Temporal lobe (tissue), 4 donors: ENCODE measurements at places on chromosomes 3 and 15. TPM values are rescaled to one million over a fixed set of nuclear protein-coding genes. Genes with fewer than 3 reads are reported as not detected.

The CCDC71 gene
- total RNA-seq: 13.0 TPM

The ARL6IP5 gene
- total RNA-seq: 47.2 TPM

The SLC51A gene
- total RNA-seq: 0.49 TPM

The CHST14 gene
- 2.0 TPM for total RNA-seq

The TRIM71 gene
- total RNA-seq: 2.5 TPM

The PROS1 gene
- total RNA-seq: 7.6 TPM

The MAPKBP1 gene
- total RNA-seq: 34.7 TPM

The FES gene
- total RNA-seq: 3.7 TPM

The CHP1 gene
- total RNA-seq: 37.1 TPM

The GRM7 gene
- total RNA-seq: 70.3 TPM

The CAMP gene
- total RNA-seq: not detected

The CX3CR1 gene
- 5.9 TPM for total RNA-seq

The DYNLT2B gene
- 8.6 TPM for total RNA-seq

The SPATA12 gene
- not detected for total RNA-seq

The CAND2 gene
- 10.6 TPM for total RNA-seq

The CCR8 gene
- total RNA-seq: not detected

The TMEM87A gene
- total RNA-seq: 57.0 TPM

The ADAMTS17 gene
- total RNA-seq: 6.1 TPM

The NR2F2 gene
- 4.4 TPM for total RNA-seq

The CTXND1 gene
- 0.74 TPM for total RNA-seq

The ICE2 gene
- total RNA-seq: 29.5 TPM

The CLDN16 gene
- 0.25 TPM for total RNA-seq

The SYNPR gene
- total RNA-seq: 44.5 TPM

The C3orf22 gene
- not detected for total RNA-seq
